ENCODE measurements at places on chromosomes 7 and 10.
A peak's percentile ranks its signal among the peaks of the same experiment; 100 is the strongest.

GRCh38 chr10:110391541-110391940 is 86.8 kb upstream of the SMNDC1 start:
- DNase-seq, result no peak

DNA sequence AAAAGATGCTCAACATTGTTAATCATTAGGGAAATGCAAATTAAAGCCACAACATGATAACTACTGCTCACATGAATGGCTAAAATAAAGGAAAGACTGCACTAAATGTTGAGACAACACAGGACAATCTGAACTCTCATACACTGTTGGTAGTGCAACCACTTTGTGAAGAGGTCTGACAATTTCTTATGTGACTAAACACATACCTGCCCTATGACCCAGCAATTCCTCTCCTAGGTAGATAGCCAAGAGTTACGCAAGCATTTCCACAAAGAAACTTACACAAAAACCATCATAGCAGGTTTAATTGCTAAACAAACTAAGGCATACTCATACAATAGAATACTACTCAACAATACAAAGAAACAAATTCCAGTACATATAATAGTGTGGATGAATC is 41.8 kb upstream of the HERPUD2 start:
- DNase-seq, result no peak

DNA sequence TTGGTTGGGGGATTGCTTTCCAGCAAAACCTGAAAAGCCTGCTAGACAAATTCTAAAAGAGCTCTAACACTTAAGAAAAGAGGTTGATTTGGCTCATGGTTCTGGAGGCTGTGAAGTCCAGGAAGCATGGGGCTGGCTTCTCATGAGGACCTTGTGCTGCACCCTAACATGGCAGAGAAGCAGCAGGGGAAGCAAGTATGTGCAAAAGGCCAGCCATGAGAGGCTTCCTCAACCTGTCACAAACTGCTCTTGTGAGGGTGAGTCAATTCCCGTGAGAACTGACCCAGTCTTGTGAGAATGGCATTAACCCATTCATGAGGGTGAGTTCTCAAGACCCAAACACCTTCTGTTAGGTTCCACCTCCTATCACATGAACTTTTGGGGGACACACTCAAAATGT is 54.3 kb upstream of the IGFBP3 start:
- DNase-seq, result no peak

- DNase-seq, result peak; percentile 33
Measured at GRCh38 chr7:18356191-18356645, 139.3 kb upstream of the HDAC9 start.

DNA sequence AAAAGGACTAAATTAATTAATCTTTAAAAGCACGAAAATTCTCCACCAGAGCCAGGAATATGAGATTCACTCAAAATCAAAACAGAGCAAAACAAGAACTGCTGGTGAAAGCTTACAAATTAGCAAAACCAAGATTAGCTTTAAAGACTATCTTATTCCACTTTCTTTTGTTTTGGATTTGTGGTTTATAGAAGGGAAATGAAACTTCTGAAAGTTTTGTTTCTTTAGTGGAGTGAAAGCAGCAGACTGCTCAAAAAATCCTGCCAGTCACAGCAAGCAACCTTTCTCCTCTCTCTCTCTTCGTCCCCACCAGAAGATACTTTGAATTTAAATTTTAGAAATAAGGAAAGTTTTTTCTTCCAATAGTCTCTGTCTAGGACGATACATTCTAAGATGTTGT is 7.8 kb downstream of the ACTA2 start:
- no peak for DNase-seq

DNA sequence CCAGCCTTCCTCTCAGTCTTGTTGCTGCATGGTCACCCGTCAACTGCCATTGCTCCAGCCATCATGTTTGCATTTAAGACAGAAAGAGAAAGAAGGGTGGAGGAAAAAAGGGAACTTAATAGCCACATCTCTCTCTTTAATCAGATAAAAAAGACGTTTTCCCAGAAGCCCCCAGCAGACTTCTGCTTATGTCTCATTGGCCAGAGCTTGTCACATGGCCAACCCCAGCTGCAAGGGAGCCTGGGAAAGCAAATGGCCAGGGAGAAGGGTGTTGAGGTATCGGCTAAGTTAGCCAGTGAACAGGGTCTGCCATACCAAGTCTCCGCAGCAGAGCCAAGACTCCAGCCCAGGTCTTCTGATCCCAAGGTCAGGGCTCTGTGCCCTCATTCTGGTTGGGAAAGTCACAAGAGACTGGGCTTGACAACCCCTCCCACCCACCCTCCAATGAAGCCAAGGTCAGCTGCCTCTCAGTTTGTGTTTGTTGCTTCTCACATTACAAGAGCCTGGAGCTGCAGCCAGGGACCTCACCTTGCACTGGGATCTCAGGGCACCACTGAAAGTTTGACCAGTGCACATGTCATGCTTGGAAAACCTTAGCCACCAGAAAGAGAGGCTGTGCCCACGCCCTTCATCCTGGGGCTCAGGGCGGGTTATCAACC is 80.3 kb upstream of the LYZL2 start:
- no peak for DNase-seq

DNA sequence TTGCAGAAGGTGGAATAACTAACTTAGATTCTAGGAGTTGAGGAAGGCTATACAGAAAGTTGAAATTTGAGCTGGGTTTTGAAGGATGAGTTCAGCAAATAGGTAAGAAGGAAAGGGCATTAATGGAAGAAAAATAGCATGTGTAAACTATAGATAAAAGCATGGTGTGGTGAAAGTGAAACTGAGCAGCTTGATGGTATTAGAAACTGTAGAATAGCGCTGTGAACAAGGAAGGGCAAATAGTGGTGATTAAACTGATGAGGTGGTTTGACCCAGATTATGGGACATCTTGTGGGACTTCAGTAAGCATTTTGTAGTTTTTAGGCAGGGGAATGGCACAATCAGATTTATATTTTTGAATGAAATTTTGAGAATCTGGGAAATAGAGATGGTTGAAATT is 90.5 kb downstream of the EXOC6 start:
- no peak for DNase-seq

- DNase-seq, result peak; percentile 75
Measured at GRCh38 chr7:47576031-47576865, 5.7 kb downstream of the TNS3 start.

GRCh38 chr7:77282897-77283296 is 83.3 kb upstream of the FGL2 start:
- no peak for DNase-seq

DNA sequence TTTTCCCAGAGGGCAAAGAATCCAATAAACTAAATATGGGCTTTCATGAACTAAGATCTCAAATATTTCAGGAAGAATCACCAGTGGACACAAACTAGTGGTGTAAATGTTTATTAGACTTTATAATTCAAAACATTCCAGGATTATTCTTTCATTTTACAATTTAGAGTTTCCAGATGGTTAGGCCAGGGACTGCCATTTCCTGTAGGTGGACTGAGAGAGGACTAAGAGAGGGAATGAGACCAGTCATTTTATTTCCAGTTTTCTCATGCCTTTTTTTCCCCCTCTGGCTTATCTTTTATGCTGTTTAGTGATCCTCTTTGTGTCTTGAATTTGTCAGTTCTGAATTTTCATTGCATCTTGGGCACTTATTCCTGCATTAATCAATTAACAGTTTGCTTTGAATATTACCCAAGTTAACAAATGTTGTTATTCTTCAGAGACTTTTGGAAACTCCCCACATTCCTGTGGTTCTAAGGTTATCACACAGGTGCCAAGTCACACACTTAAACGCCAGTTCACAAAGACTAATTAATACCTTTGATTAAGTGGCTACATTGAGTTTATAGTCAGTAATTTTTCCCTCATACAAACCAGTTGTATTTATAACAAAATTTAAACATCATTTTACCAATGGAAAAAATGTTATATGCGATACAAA is 12.3 kb downstream of the CISD1 start:
- peak; percentile 32 for DNase-seq

DNA sequence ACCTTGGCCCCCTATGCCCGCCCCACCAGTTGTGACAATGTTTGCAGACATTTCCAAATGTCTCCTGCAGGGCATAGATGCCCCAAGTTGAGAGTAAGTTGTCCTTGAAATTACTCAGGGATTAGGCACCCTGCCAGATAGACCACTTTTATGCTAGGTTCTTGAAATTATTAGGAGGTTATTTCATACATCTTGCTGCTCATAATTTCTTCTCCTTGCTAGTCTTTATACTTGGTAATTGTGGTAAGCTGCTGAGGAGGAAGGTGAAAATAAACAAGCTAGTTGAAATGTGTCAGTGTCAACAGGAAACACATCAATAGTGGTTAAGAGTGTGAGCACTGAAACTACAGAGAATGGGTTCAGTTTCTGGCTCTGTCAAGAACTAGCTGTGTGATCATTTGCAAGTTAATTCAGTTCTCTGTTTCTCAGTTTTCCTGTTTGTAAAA is 63.7 kb upstream of the AOAH start:
- DNase-seq, result no peak

- no peak for DNase-seq
Measured at GRCh38 chr7:111952783-111953182, 253.4 kb downstream of the DOCK4 start.

GRCh38 chr10:89301232-89301631 is 614 bp upstream of the IFIT2 start:
- peak; percentile 45 for DNase-seq

DNA sequence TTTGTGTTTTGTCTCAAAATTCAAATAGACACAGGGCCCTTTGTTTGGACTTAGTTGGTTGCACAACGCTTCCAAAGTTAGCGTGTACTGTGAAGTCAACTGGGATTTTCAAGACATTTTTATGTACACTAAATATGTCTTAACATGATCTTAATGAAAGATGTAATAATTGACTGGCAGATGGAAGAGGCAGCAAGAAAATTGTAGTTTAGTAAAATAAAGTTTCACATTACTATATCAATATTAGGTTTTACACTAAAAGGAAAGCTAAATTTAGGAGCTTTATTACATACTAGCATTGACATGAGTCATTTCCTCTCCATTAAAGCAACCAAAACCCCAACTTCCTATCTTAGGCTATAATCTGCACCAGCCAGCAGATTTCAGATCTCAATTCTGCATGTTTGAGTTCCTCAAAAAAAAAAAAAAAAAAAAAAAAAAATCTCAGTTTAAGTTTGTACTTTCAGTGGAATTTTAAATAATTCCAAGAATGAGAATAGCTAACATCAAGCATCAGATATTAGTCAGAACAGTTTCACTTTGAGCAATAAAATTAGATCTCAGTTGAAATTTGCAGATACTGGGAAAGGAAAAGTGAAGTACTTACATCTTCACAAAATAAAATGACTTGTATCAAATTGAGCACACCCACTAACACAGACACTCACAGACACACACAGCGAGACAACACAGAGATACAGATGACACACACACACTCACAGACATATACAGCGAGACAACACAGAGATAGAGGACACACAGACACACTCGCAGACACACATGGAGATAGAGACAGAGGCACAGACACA is 346.6 kb upstream of the KLF6 start:
- peak; percentile 84 for DNase-seq

DNA sequence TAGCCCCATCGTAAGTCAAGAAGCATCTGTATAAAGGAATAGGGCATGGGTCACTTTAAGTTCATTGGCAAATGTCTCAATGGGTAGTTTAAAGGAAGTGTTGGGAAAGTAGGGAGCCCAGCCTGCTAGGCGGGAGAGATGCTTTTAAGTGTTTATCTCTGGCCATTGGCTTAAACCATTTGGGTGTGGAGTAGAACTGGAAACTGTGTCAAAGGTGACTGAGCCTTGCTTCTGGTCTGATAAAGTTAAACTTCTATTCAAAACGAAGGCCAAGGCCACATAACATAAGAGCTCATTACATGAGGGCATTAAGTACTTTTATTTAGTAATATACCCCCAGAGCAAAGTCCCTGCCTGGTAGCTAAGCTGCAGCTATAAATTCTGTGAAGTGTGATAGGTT is 148.7 kb downstream of the SPAG6 start:
- no peak for DNase-seq

- no peak for DNase-seq
Measured at GRCh38 chr7:461453-462172, 58.0 kb downstream of the PDGFA start.

DNA sequence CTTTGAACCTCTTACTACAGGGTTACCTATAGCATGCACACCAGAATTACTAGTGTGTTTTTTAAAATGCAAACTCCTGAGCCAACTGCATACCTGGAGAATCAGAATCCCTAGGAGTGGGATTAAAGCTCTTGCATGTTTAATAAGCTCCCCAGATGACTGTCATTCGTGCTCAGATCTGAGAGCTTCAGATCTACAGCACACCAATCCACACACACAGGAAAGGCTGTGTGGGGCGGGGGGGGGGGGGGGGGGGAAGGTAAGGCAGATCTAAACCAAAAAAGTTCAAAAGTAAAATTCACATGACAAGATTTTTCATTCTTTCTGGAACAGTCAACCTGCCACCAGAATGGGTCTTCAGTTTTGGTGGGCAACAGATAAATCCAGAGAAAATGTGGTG is 5.5 kb downstream of the FAM3C start:
- no peak for DNase-seq

DNA sequence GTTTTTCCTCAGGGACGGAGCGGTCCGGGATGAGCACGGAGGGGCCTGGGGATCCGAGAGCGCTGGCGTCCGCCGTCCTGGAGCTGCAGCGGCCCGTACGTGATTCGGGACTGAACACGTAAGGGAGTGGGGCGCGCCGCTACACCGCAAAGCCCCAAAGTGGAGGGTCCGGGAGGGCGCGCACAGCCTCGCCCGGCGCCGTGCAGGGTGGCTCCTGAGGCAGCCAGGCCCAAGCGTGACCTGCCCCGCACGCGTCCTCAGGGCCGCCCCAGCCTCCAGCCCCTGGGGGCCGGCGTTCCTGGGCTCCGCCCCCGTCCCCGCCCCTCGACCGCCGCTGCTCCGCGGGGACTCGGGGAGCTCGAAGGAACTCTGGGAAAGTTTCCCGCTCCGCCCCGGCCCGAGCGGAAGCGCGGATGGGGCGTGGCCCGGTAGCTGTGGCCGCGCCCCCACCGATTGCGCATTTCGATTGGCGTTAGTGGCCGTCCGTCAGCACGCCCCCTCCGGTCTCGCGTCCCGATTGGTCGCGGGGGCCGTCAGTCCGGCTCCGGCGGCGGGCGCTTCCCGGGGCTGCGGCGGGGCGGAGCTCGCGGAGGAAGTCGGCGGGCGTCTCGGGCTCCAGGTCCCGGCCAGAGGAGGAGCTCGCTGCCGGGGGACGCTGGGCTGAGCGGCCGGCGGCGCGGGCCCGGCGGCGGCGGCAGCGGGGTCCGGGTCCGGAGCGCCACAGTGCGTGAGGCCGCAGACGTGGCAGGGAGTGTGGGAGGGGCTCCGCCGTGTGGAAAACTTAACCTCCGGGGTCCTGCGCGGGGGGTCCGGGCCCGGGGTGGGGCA is at the start of the genes ANKRD16 and FBH1:
ANKRD16 (minus strand) TSS at position 270 of the 828 bp plus-strand sequence. CDS start 539 bp downstream, outside the sequence.
FBH1 (plus strand) TSS at position 620 of the 828 bp plus-strand sequence; CDS start at position 723, 103 bp downstream.
- DNase-seq, result peak; percentile 99

DNA sequence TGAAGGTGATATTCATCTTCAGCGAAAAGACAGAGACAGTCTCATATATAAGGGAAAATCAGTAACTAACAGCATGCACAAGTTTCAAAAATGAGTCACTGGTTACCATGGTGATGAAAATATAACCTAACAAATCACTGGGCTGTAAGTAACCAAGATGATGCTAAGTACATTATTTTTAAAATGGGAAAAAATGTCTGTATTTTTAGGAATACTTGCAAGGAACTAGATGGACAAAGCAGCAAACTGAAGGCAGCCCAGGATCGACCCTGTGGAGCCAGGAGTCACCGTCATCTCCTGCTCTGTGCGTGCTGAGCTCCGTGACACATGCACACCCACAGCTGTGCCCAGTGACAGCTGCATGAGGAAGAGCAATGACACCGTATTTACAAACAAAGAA is 137.3 kb downstream of the ELMO1 start:
- DNase-seq, result no peak

Measured in RPMI8226 (cell line).